ENCODE measurements at places on chromosomes 13 and 19. TPM values are rescaled to one million over a fixed set of nuclear protein-coding genes. Genes with fewer than 3 reads are reported as not detected.

GNG7 gene
- total RNA-seq = 0.16 TPM

CCDC122 gene
- total RNA-seq = 0.34 TPM

OXGR1 gene
- not detected for total RNA-seq

IQCN gene
- total RNA-seq = 3.3 TPM

TSHZ3 gene
- total RNA-seq = 1.3 TPM

URAD gene
- not detected for total RNA-seq

DNA sequence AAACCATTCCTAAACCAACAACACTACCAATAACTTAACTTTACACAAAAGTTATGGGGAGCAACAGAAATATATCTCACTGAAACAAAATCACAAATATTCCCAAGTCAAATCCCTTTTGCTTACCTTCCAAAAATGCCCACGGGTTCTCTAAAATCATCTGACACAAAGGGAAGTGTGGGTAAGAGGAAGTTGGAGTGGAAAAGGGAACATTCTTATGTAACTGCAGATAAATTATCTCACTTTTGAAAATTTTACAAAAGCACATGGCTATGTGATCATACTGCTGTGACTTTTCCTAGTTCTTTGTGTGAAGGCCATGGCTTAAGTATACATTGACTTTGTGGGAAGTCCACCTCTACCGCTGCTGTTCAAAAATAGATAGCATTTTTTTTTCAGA, 350.5 kb downstream of the GPC6 start:
- no peak for DNase-seq

GRCh38 chr13:92362717-92363116, 863.9 kb upstream of the GPC6 start:
- no peak for DNase-seq

DNA sequence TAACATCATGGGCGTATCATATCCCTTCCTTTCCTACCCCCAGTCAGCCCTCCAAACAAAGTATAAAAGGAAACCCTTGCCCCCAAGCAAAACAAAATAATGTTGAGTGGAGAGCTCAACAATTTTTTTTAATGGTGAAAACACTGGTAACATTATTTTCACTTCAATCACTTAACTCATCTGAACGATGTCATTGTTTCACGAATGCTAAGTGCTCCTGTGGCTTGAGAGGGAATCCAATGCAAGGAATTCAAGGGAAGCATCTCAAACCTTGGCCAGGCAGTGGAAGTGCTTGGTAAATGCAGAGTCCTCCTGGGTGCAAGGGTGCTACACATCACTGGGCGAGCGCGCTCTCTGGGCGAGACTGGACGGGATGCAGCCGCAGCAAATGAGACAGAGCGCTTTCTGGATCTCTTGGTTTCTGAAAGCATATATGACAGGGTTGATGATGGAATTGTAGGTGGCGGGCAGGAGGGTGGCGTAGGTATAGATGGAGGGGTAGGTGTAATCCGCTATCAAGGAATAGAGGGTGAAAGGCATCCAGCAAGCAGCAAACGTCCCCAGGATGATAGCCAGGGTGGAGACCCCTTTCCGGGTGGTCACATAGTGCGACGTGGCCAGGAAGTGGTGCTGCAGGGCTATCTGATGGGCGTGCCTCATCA, 2.0 kb downstream of the GPR12 start:
- no peak for DNase-seq

DNA sequence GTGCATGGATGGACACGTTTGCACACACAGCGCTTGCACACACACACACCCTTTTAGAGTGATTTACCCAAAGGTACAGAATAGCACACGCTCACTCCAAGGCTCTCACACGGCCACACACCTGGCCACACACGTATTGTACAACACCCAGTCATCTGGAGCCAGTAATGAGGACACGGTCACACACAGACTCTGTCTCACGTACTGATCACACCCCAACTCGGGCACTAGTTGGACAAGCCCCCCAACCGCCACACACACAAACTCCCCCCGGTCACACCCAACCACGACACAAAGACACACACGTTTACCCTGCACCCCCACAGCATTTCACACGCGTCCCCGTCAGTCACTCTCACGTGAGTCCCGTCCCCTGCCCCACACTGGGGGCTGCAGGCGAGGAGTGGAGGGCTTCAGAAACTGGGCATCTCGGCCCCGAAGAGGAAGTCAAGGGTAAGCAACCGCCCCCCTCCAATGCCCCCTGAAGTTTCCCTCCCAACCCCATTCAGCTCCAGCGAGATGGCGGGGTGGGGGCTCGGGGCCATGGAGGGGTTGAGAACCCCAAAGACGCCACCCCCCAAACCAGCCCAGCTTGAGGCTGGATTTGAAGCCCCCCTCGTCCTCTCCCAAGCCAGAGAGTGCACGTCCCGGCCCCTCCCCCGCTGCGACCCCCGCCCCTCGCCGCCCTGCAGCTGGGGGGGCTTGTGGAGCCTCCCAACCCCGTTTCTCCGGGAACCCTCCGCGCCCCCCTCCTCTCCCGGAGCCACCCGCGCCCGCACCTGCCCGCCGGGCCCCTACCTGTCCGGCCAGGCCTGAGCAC, 599 bp downstream of the OLFM2 start:
- no peak for DNase-seq

- no peak for DNase-seq
Measured at GRCh38 chr13:30696278-30697176, 38.8 kb upstream of the ALOX5AP start.

DNA sequence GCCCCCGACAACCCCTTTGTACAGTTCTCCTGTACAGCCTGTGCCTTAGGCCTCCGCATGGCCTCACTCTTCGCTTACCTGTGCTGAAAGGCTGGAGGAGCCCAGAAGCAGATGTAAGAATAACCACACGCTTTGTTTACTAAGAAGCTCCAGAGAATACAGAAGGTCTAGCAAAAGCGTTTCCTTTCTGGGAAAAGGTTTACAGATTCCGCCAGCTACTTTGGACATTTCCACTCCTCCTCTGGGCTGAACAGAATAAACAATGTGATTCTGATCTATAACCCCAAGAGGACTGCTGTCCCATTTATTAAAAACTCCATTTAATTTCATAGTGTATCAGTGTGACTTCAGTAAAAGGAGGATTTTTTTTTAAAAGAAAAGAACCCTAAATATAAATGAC, 339.2 kb downstream of the DNAJC15 start:
- DNase-seq = no peak

- DNase-seq = no peak
Measured at GRCh38 chr13:98189841-98190505, 12.9 kb upstream of the RNF113B start.

- DNase-seq = no peak
Measured at GRCh38 chr19:16175954-16176353, 2.6 kb upstream of the CIB3 start.

DNA sequence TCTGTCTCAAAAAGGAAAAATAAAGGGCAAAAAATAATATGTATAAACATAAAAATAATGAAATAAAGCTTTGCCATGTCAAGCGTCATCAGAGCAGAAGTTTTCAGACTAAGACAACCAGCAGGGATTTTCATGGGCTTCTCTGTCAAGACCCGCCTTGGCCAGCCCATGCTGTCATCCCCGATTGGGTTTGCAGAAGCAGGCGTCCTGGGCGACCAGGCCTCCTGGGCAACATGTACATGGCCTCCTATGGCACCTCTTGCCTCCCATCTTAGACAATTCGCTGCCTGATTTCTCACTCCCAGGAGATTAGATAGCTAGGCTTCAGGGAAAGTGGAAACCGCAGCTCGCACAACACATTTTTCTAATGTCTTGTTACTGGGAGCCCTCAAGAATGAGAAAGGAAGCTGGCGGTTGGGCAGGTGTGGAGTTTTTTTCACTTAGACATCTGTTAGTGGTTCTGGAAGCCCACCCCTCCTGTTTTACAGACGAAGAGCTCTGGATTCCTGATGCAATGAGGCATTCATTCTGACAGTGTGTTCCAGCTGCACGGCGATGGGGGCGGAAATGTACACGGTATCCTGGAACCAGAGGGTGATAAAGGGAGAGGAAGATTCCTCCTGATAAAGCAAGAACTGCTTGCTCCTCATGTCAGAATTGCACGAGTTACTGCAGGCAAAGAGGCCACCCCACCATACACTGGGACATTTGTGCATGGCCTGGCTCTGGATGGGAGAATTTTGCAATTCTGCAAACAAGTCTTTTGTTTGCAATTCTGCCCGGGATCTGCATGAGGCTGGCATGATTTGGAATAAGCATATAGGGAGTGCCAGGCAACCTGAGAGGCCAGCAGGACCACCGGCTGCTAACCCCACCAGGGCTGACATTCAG, 47.4 kb upstream of the KATNAL1 start:
- no peak for DNase-seq

DNA sequence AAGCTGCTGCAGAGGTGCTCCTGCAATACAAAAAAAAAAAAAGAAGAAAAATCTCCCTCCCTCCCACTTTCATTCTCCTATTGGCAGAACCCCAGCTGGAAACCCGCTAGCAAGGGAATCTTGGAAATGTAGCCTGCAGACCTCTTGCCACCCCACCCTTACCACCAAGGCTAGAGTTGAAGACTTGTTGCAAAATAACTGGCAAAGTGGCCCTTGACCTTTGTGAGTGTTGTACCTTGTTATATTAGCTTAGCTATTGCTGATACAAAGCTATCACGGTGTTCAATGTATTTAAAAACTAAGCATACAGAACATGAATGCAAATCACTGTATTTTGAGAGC, 57.5 kb upstream of the KCTD4 start:
- DNase-seq = no peak

- DNase-seq = no peak
Measured at GRCh38 chr19:954672-955494, 29.0 kb downstream of the ARID3A start.

DNA sequence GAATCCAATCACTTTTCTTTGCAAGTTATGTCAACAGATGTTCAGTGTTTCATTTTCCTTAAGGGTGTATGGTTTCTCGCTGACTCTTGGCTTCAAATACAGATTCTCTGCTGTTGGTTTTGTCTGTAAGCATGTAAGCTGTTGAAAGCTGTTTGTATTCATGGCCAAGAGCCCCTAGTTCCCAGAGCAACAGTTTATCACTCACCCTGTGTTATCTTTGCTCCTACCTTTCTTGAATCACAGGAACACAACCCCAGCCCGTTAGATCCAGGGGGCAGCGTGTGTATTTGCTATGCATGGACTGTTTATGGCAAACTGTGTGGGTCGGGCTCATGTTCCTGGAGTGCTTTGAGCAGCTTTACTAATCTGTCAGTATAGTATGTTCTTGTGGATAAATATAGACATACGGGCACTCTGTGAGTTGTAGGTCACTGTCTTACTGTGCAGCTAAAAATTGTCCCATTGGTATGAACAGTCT, 28.9 kb downstream of the FRY start:
- no peak for DNase-seq

DNA sequence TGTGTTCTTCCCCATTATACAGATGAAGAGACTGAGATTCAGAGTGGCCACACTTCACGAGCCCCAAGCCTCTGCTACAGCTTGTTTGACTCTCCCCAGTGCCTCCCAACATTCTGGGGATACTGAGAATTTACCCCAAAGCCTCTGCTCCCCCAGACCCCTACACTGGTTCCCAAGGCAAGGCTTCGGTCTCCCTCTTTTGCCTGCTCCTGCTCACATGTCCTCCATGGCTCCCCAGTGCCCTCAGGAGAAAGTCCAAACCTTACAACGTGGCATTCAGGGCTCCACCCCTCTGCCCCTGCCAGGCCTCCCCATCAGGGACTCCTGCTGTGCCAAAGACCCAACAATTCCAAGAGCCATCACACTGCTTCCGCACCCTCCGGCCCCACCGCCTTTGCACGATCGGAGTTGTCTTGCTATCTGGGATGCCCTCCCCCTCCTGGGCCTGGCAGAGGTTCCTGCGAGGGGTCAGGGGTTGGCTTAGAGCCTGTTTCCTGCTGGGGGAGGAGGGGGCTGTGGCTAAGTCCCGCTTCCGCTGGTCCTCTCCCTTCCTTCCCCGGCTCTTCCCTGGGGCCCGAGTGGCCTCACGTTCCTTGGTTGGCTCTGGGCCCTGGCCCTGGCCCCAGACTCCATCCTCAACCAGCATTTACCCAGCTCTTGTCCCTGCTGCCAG, 15.4 kb downstream of the GTPBP3 start:
- DNase-seq = no peak

GRCh38 chr19:2983351-2984214, 6.2 kb downstream of the TLE6 start:
- no peak for DNase-seq
